Ammon's horn (tissue), 1 donor: ENCODE measurements at places on chromosomes 16 and 17.
A peak's percentile ranks its signal among the peaks of the same experiment; 100 is the strongest.

- peak; percentile 13 for DNase-seq
Measured at GRCh38 chr17:29929006-29929532, 959 bp downstream of the SSH2 start.

DNA sequence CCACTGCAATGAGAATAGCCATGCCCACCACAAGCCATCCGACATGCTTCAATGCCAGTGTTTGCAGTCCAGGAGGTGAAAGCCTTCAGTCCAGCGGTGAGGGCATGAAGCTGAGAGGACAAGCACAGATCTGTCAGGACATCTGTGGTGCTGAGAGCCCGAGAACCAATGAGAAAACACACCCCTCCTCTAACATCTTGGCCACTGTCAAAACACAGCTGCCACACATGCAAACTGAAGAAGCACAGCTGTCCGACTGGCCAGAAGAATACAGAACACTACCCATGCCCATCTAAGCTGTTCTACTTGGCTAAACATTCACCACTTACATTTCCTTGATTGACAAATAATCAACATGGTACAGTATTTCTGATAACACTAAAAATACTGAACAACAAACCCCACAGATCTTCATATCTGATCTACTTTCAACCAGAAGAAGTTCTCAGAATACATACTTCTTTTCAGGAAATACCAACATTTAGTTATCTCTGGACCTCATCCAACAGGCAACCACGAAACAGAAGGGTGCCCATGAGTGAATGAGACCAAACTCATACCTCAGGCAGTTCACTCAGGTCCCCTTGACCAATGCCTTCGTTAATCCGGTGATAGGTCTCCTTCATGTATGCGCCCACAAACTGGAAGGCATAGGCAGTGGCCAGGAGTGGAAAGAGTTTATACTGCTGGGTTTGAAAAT lies 10.2 kb upstream of the FBF1 start:
- peak; percentile 36 for DNase-seq

DNA sequence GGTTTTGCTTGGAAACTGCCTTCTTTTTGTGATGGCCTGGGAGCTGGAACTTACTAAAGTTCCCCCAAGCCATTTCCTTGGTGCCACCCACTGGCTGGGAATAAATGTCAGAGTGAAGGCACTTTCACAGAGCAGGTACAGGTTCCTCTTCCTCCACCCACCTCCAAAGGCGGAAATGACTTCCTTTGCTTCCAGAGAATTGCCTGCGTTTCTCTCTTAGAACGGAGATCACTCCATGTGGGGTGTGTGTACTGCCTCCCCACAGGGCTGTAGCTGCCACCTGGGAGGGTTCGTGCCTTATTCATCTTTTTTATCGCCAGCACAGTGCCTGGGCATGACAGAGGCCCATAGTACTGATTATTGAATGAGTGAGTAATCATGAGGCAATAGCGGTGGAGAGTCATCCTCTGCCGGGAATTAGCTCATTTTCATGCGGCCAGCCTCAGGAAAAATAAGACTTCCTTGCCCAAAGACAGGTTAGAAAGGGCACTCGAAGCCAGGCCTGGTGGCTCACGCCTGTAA lies 32.2 kb upstream of the HAS3 start:
- DNase-seq, result no peak

DNA sequence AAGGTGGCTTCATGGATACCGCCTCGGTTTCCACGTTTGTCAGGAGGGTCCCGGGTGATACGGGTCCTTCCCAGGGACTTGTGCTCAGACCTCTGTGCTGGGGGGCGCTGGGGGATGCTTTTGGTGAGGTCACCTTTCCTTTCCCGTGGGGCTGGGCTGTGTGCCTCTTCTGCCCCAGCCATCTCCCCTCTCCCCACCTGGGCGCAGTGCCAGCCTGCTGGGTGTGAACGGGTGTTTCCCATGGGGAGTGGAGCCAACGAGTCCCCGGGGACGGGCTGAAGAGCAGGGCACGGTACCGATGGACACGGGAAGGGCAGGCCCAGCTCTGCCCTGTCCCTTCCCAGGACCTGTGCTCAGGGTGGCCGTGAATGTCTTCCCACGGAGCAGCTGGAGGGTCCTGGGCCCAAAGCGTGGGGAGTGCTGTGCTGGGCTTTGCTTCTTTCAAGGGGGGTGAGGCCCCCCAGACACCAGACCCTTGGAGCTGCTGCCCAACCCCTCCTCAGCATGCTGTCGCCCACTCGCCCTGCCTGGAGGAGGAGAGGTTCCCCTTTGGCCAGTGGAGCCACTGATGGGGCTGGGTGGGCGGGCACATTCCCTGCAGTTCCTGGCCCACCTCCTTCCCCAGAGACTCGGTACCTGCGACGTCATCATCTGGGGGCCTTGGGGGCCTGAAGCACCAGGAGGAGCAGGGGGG lies 15.5 kb downstream of the TELO2 start:
- no peak for DNase-seq

GRCh38 chr16:50722405-50722737 lies 19.5 kb upstream of the CYLD start:
- no peak for DNase-seq

- peak; percentile 87 for DNase-seq
Measured at GRCh38 chr17:35764123-35764991, 3.7 kb downstream of the C17orf50 start.

- DNase-seq, result no peak
Measured at GRCh38 chr16:49640581-49640980, 215.3 kb downstream of the ZNF423 start.

- DNase-seq, result no peak
Measured at GRCh38 chr17:6556121-6557039, at the start of gene PITPNM3. Gene PITPNM3, minus strand, starts transcription at chr17:6556555. Its CDS starts 149 bp downstream, at chr17:6556406.

DNA sequence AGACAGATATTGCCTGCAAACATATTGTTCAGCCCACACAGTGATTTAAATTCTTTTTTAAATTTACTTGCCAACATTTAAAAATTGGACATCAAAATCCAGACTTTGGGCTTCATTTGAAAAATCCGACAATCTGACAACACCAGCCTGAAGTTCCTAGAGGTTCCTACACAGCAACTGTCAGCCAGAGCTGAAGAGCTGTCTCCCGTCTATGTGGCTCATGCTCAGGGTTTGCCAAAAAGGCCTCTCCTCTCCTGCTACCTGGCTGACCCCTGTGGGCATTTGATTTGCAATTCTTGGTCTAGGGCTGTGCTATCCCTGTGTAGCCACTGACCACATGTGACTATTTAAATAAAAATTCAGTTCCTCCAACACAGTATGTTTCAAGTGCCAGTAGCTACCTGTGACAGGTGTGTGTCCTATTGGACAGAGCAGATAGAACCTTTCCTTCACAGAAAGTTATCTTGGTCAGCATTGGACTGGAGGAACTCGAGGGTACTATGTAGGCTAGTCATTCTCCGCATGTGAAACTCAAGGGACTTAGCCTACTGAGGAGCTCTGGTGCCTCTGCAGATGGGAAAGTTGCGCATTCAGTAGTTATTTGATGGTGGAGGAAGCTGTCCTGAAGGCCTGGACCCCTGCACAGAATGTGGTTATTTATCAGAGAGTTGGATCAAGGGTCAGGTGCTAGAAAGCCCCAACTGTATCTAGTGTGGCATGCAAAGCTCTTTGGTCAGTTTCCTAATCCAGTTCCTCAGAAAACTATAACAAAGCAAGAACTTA lies 2.7 kb downstream of the LYRM1 start:
- DNase-seq, result peak; percentile 5

GRCh38 chr16:57609541-57610401 lies 18.7 kb upstream of the ADGRG1 start:
- peak; percentile 79 for DNase-seq

GRCh38 chr17:68580236-68580770 lies 20.9 kb downstream of the FAM20A start:
- DNase-seq, result no peak

DNA sequence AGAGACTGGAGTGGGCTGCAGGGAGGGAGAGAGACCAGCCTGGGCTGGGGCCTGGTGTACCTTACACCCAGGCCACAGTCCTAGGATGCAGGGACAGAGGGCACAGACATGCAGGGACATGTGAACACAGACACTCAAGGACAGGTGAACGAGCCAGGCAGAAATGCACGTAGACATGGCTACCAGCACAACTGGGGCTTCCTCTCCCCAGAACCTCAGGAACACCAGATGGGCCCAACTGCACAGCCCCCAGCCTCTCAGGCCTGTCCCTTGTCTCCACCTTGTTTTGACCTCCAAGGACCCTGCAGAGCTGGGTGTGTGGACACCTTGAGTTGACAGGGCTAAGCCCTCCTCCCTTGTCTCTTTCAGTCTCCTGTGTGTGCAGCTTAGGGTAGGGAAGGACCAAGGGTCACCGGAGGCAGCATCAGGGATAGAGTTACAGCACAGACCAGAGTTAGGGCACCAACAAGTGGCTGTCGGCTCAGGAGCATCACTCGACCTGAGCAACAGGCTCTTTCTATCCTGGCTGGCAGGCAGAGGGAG lies 9.2 kb downstream of the SEZ6 start:
- DNase-seq, result no peak
